ENCODE measurements at places on chromosomes 2 and 18. TPM values are rescaled to one million over a fixed set of nuclear protein-coding genes. Genes with fewer than 3 reads are reported as not detected.

ASB18 gene
- total RNA-seq: 3.1 TPM

MRPS5 gene
- 36.5 TPM for total RNA-seq

GDF7 gene
- 0.52 TPM for total RNA-seq

ARL4C gene
- 2.6 TPM for total RNA-seq

TSPYL6 gene
- total RNA-seq: not detected

RSAD2 gene
- total RNA-seq: 6.8 TPM

UBXN4 gene
- 41.8 TPM for total RNA-seq

KIF1A gene
- total RNA-seq: 4.7 TPM

B4GALT6 gene
- total RNA-seq: 3.1 TPM

MFSD6 gene
- 8.4 TPM for total RNA-seq

SCN2A gene
- total RNA-seq: not detected

KCNK3 gene
- 0.52 TPM for total RNA-seq

C2orf80 gene
- not detected for total RNA-seq

COL4A3 gene
- under 0.01 TPM for total RNA-seq

SERPINB10 gene
- total RNA-seq: 1.0 TPM

MAP3K19 gene
- total RNA-seq: not detected

PKDCC gene
- total RNA-seq: 89.2 TPM

ST8SIA3 gene
- not detected for total RNA-seq

ALPP gene
- not detected for total RNA-seq

DES gene
- 3,588 TPM for total RNA-seq

PFN4 gene
- not detected for total RNA-seq

MBP gene
- 22.4 TPM for total RNA-seq

TTN gene
- total RNA-seq: 2,245 TPM

ADI1 gene
- total RNA-seq: 38.1 TPM

ONECUT2 gene
- not detected for total RNA-seq

SULT1C4 gene
- total RNA-seq: 12.5 TPM

STK16 gene
- 6.3 TPM for total RNA-seq

BAZ2B gene
- total RNA-seq: 76.2 TPM

CNDP1 gene
- total RNA-seq: not detected

CD8B2 gene
- total RNA-seq: under 0.01 TPM

SLC30A3 gene
- total RNA-seq: 0.52 TPM

TRAF3IP1 gene
- 4.2 TPM for total RNA-seq

ABHD1 gene
- total RNA-seq: not detected

COL3A1 gene
- 6,920 TPM for total RNA-seq

TDRD15 gene
- total RNA-seq: not detected

PRSS56 gene
- total RNA-seq: 1.0 TPM

EPB41L3 gene
- 79.9 TPM for total RNA-seq

CASP10 gene
- 16.2 TPM for total RNA-seq

AQP4 gene
- total RNA-seq: 4.2 TPM

PROKR1 gene
- total RNA-seq: 0.52 TPM

STARD6 gene
- total RNA-seq: not detected

ABCB11 gene
- total RNA-seq: not detected

ASXL3 gene
- total RNA-seq: 7.3 TPM

LAMA3 gene
- 8.4 TPM for total RNA-seq

REG3A gene
- total RNA-seq: not detected

ATG4B gene
- total RNA-seq: 29.2 TPM

MMADHC gene
- 150 TPM for total RNA-seq

MARCO gene
- 0.52 TPM for total RNA-seq

KLHL30 gene
- total RNA-seq: 18.3 TPM

C1QL2 gene
- not detected for total RNA-seq

ANKRD30BL gene
- not detected for total RNA-seq

USP37 gene
- 17.7 TPM for total RNA-seq

ORMDL1 gene
- 29.7 TPM for total RNA-seq
